ENCODE measurements at places on chromosomes 1 and 21.

GRCh38 chr1:79215311-79215710 is 208.8 kb upstream of the ADGRL4 start:
- no peak for DNase-seq

GRCh38 chr1:154855186-154855851 is 14.8 kb downstream of the KCNN3 start:
- no peak for DNase-seq

DNA sequence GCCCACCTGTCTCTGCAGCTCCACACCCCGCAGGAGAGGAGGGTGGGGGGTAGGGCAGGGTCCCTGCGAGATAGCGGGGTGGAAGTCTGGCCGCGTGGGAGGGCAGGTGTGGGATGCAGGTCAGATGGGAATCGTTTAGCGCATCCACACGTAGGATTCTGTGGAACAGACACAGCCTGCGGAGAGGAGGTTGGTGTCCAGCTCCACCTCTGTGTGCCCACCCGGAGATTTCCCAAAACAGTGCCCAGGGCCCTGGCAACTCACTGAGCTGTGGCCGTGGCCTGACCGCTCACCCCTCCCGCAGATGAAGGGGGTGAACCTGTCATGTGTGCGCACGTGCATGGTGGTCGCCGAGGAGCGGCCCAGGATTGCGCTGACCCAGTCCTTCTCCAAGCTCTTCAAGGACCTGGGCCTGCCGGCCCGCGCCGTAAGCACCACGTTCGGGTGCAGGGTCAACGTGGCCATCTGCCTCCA is 46.9 kb downstream of the S100B start:
- DNase-seq: no peak

- DNase-seq: no peak
Measured at GRCh38 chr1:206923009-206923960, 1.5 kb upstream of the FCMR start.

- DNase-seq: no peak
Measured at GRCh38 chr21:38751379-38752050, 54.2 kb upstream of the ETS2 start.

- DNase-seq: no peak
Measured at GRCh38 chr1:210981490-210981889, 152.5 kb downstream of the KCNH1 start.

- DNase-seq: no peak
Measured at GRCh38 chr21:21051109-21052055, 53.2 kb downstream of the NCAM2 start.

DNA sequence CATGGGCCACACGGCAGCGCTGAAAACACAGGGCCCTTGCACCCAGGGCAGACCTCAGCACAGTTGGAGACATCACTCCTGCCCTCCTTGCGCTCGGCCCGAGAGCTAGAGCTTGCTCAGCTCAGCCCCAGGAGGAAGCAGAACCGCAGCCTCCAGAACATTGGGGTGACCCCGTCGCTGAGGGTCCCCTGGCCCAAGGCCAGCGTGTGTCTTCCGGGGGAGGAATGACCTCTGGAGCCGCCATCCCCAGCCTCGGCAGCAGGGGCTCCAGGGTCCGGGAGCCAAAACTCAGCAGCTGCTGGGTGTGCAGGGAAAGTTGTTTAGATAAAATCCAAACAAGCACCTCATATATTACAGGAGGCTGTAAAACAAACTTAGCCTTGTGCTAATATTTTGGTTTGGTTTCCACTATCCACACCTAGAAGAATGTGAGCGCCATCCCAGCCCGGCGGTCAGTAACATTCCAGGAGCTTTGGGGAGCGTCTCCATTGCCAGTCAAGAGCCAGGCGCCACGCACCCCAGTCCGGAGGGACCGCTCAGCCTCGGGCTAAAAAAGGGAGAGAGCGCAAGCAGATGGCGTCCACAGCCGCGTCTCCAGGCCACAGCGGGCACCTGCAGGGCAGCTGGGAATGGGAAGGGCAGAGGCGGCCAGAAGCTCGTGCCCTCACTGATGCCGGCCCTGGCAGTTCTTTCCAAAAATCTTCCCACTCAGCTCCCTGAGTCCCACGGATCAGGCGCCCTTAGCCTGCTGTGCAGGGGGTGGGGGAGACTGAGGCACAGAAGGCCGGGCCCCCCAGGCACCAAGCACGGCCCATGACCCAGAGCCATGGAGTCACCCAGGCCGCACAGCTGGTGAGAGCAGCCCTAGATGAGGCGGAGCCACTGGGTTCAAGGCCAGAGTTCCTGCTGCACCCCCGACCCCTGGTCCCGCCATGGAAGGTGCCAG is 52.0 kb downstream of the SLX9 start:
- no peak for DNase-seq

GRCh38 chr1:63557365-63557987 is 34.2 kb downstream of the EFCAB7 start:
- no peak for DNase-seq

- no peak for DNase-seq
Measured at GRCh38 chr1:2255420-2256369, 27.6 kb downstream of the SKI start.

All from activated gamma-delta T cell (primary cell).